Bronchial epithelial cell (primary cell): ENCODE measurements at places on chromosomes 7 and 10.

DNA sequence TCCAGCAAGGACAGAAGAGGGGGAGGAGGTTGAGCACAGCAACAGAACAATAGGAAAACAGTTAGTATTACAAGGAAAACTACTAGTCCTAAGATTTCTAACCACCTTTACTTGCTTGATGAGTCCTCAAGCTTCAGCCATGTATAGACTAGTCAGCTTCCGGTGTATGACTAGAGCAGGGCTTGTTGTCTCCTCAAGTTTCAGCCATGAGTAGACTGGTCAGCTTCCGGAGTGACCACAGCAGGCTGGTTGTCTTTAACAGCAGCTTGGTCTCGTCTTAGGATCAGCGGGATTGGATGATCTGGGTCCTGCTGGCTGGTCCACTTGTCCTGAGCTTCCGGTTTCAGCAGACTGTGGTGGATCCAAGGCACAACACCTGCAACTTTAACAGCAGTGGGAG lies 10.6 kb upstream of the ZNF239 start:
- no peak for DNase-seq

- no peak for DNase-seq
These were observed 12.1 kb downstream of the AVL9 start for GRCh38 chr7:32507414-32507813.

GRCh38 chr10:92024700-92025099 lies 101.1 kb downstream of the BTAF1 start:
- DNase-seq: no peak

DNA sequence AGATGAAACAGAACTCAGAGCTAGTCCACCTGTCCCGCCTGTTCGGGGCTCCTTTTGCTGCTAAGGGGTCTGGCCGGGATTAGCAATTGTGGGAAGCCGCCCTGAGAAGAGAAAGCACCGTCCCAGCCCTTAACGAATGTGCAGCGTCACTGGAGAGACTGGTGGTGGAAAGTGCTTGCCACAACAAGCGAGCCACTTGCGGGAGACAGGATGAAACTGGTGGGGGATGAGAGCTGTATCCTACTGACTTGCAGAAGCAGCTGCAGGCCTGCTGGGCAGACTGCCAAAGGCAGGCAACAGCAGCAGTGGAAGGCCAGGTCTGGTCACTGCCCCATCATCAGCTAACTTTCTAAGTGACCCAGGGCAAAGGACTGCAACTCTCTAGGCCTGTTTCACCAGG lies 95.4 kb downstream of the FAM53B start:
- peak; percentile 88 for DNase-seq

DNA sequence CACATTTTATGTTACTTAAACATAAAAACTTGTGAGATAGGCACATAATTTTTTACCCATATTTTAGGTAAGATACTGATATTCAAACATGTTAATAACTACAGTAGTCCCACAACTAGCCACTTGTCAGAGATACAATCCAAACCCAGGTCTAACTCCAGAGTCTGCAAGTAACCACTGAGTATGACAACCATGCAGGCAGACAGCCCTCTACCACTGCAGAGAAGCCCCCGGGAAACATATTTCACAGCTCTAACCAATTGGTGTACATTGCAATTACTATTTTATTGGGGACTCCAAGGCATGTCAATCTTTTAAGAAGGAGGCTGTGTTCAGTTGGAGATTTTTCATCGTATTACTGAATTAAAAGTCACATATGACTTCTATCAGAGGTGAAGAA lies 107.2 kb upstream of the FAM133B start:
- no peak for DNase-seq

- no peak for DNase-seq
These were observed 111.5 kb upstream of the RAB18 start for GRCh38 chr10:27392606-27393005.

DNA sequence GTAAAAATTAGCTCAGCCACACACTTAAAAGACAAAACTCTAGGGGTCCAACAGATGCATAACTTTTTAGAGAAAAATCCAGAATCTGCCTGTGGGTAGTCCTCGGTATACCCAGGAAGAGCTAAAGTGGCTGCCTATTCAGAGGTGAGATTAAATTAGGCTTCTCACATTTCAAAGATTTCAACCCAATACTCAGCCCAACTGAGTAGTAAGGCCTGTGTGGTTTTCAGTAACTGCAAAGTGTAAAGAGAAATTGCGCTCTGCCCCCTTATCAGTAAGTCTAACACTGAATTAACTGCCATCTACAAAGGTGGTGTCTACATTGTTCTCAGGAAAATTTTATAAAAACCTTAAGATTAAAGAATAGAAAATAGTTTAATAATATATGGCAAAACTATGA lies 88.2 kb downstream of the ELMO1 start:
- no peak for DNase-seq

DNA sequence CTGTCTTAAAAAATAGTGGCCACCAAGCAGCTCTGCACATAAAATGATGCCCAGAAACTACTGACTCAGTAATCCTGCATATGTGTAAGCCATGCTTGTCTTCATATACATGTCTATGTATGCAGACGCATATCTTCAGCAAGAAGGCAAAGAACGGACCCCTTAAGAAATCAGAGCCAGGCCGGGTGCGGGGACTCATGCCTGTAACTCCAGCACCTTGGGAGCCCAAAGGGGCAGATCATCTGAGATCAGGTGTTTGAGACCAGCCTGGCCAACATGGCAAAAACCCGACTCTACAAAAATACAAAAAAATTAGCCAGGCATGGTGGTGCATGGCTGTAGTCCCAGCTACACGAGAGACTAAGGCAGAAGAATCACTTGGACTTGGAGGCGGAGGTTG lies 295.0 kb downstream of the TCERG1L start:
- no peak for DNase-seq

DNA sequence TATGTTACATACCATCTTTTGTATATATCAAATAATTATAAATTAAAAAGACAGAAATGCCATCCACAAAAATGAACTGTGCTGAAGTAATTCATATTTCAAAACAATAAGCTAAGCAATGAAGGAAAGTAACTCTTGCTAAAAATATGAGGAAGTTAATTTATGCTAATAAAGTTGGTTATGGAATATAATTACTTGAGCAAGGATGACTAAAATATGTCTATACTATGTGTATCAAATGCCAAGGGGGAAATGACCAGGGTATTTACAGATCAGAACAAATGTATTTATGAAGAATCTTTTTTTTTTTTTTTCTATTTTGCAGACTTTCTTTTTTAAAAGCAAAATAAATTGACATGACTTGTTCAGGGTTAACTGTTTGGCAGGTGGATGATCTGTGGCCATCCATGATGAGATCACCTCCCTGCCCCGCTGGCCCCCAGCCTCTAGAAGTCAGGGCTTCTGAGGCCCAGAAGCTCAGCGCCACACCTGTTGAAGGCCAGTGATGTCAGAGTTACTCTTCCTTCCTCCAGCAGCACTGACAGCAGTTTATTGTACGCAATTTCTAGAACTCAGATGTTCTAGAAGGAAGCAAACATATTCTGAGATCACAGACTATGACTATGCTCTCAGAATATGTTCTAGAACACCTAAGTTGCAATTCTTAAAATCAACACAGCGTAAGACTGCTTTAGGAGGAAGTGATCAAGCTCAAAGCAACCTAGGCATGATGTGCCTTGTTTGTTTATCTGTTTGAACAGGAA lies 196.1 kb upstream of the KLF14 start:
- peak; percentile 98 for DNase-seq

- DNase-seq: no peak
These were observed 148.4 kb downstream of the INHBA start for GRCh38 chr7:41554481-41554880.

DNA sequence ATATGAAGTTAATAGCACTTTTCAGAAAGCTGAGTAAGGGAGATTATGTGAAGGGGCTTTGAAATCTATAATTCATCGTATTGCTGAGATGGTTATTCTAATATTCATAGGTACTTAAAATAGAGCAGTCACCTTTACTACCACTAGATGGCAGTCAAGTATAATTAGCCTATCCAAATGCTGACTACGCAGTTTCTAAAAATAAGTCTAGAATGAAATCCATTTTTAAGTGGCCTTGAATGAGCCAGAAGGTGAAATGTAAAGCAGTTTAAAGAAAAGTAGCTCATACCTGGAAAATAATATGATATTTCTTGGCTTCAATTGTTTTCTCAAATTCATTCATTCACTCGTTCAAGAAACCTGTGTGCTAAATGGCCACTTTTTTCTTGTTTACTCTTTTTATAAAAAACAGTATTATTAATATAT lies 1277.1 kb downstream of the GATA3 start:
- peak; percentile 58 for DNase-seq

DNA sequence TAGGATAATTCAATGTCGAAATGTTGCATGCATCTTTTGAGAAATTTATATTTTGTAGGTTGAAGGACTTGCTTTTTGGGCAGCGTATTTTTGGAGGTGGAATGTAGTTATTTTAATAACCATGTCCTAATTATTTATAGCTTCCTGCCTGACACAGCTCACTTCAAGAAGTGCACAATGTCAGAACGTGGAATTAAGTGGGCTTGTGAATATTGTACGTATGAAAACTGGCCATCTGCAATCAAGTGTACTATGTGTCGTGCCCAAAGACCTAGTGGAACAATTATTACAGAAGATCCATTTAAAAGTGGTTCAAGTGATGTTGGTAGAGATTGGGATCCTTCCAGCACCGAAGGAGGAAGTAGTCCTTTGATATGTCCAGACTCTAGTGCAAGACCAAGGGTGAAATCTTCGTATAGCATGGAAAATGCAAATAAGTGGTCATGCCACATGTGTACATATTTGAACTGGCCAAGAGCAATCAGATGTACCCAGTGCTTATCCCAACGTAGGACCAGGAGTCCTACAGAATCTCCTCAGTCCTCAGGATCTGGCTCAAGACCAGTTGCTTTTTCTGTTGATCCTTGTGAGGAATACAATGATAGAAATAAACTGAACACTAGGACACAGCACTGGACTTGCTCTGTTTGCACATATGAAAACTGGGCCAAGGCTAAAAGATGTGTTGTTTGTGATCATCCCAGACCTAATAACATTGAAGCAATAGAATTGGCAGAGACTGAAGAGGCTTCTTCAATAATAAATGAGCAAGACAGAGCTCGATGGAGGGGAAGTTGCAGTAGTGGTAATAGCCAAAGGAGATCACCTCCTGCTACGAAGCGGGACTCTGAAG lies 620 bp downstream of the ZRANB1 start:
- no peak for DNase-seq

DNA sequence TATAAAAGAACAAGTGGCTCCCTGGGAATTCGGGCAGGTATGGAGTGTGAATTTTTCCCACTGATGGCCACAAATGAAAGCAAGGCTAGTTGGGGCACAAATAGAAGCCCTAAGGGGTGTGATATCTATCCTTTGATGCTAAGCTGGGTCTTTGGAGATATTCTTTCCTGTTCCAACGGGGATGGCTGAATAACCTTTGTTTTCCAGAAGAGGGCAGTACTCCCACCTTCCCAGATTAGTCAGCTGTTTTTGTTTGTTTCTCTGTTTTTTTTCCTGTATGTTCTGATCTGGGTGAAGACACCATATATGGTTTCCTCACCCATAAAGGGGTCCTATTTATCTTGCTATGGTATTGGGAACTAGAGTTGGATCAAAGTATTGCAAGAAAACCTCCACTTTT lies 947.7 kb upstream of the SORCS1 start:
- peak; percentile 30 for DNase-seq

GRCh38 chr7:82897500-82897899 lies 265.2 kb downstream of the PCLO start:
- peak; percentile 61 for DNase-seq

DNA sequence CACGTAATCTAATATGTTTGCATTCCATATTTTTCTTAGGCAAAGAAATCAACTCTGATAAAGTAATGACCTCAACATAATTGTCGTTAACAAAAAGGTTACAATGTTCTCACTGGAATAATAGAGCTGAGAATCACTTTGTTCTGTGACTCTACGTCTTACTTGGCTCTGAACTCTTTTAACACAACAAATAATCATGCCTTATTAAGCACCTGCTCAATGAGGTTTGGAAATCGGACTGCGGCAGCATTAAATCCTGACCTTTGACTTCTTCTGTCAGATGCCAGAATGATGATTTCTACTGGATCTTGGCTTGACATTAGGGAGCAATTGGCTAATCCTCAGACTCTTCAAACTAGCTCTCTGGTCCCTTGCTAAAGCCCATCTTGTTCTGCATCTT lies 233.6 kb downstream of the SEMA3D start:
- DNase-seq: no peak

- no peak for DNase-seq
These were observed 70.8 kb downstream of the HIP1 start for GRCh38 chr7:75667938-75668337.

GRCh38 chr7:93359520-93360198 lies 127.5 kb downstream of the VPS50 start:
- no peak for DNase-seq

GRCh38 chr7:147547252-147547897 lies 1043.2 kb upstream of the C7orf33 start:
- peak; percentile 35 for DNase-seq

DNA sequence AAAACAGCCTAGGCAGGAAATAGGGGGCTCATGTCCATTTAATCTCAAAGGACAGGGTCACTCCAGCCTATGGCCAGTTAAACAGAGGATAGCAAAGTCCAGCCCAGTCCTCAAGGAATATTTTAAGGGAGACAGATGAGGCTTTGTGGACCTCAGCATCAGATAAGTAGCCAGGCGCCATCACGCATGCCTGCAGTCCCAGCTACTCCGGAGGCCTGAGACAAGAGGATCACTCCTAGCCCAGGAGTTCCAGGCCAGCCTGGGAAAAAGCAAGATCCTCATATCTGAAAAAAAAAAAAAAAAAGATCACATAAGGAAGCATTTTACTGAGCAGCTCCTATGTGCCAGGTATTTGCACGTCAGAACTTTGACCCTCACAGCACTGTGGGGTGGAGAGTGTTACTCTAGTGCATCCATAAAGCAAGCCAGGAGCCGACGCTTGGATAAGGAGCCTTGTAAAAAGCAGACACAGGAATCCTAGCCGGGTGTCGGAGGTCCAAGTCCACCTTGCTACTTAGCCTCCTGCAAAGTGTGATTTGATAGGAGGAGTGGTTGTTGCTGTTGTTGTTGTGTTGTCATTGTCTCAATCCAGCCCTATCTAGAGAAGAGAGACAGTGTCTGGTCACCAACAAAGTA lies 61.8 kb upstream of the DOCK1 start:
- DNase-seq: no peak

- no peak for DNase-seq
These were observed 64.1 kb downstream of the MGAM2 start for GRCh38 chr7:142175594-142175993.

DNA sequence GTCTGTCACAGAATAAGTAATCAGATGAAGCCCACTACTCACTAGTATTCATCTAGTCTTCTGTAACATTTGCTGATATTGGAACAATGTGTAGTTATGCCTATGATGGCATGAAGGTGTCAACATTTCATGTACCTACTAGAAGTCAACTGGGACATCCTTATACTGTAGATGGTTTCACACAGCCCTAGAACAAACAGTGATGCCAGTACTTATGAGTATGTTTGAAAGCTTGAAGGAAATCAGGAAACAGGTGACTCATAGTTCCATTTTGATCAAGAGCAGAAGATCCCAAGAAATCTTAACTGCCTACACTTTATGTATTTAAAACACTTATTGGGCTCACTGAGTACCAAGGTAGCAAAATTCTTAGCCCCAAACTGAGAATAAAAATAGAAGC lies 1519.6 kb downstream of the REEP3 start:
- DNase-seq: peak; percentile 18
